Fibroblast of skin of left quadriceps (primary cell): ENCODE measurements at places on chromosomes 11 and 22.
A peak's percentile ranks its signal among the peaks of the same experiment; 100 is the strongest.

- no peak for DNase-seq
Measured at GRCh38 chr11:57566905-57567514, 462 bp downstream of the UBE2L6 start.

DNA sequence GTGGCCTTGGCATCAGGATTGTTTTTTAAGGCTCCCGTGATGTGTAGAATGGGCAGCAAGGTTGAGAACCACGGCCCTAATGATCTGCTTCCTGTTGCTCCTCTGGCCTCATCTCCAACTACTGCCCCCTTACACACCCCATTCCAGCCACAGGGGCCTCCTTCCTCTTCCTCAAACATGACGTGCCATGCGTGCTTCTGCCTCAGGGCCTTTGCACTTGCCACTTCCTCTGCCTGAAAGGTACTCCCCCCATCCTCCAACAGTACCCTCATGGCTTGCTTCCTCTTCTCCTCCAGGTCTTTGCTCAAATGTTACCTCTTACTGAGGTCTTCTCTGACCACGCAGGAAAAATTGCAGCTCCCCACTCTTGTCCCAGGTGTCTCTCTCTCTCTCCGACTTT lies 93.9 kb upstream of the CSNK2A3 start:
- no peak for DNase-seq

DNA sequence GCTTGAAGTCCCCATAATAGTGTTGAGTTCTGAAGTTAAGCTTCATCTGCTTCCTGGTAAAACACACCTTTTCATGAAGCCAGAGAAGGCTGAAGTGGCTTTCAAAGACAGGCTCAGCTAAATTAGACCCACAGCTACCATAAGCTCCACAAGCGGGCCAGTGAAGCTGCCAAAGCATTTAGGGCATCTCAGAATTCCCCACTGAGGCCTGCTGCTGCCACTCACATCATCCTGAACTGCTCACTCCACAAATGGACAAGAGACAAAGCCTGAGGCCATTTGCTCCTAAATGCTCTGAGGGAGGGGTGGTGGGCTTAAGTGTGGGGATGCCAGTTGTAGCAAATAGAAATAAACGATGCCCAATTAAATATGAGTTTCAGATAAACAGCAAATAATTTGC lies 14.6 kb downstream of the CCDC83 start:
- DNase-seq = no peak

GRCh38 chr11:83785942-83786341 lies 499.8 kb upstream of the CCDC90B start:
- DNase-seq = no peak

DNA sequence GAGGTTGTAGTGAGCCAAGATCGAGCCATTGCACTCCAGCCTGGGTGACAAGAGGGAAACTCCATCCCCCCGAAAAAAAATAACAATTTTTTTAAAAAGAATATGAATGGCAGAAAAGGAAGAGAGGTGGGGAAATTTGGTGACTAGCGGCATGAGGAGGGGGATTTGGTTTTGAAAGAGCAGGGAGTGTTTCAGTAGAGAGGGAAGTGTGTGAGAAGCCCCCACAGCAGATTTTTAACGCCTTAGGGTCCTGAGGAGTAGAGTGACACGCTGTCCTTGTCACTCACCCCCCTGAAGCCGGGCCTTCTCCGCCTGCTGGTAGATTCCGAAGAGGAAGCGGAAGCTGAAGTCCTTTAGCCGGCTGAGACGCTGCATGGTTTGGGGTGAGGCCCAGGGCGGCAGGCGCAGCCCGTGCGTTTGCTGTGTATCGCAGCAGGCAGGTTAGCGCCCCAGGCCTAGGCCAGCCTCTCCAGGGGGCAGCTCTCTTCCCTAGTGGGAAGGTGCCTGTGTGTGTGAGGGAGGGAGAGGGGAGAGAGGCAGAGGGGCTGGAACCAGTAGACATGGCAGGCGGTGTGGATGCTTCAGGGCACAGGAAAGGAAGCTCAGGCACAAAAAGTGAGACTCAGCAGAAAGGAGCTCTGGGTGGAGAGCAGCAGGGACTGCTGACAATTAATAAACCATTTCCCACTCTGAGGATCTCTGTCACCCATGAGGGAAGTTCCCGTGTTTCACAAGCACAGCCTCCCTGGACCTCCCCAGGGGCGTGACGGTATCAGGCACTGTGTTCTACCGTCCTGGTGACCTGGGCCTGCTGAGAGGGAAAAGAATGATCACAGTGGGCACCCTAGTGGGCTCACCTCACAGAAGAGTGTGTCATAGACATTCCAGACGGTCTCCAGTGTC lies 3.9 kb downstream of the ACP2 start:
- DNase-seq = no peak

- no peak for DNase-seq
Measured at GRCh38 chr11:108662700-108663099, 2.2 kb upstream of the DDX10 start.

GRCh38 chr11:12397931-12398334 lies 20.6 kb downstream of the PARVA start:
- DNase-seq = peak; percentile 91

DNA sequence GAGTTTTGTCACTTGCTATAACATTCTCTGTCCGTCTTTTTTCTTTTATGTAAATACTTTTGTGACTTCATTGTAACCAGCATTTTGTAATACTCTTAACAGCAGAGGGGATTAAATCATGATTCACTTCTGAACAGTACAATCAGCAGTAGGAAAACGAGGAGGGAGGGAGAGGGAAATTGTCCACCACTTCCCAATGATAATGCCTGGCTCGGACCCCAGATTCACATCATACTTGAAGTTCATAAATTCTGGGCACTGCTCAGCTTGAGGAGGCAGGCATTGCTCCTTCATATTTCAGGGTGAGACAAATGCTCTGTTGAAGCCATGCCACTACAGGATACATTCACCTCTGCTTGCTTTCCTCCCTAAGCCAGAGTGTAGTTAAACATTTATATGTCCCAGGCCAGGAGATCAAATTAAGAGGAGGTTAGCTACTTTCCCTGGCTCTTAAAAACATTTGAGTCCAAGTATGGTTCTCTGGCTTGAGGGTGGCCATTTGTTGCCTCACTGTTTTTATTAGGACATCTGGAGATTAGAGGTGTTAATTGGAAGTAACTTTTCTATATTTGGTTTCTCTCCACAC lies 129.0 kb upstream of the LDLRAD3 start:
- no peak for DNase-seq
